Sigmoid colon (tissue), 7 donors: ENCODE measurements at places on chromosomes 6 and 20. TPM values are rescaled to one million over a fixed set of nuclear protein-coding genes. Genes with fewer than 3 reads are reported as not detected.
A peak's percentile ranks its signal among the peaks of the same experiment; 100 is the strongest.

DNA sequence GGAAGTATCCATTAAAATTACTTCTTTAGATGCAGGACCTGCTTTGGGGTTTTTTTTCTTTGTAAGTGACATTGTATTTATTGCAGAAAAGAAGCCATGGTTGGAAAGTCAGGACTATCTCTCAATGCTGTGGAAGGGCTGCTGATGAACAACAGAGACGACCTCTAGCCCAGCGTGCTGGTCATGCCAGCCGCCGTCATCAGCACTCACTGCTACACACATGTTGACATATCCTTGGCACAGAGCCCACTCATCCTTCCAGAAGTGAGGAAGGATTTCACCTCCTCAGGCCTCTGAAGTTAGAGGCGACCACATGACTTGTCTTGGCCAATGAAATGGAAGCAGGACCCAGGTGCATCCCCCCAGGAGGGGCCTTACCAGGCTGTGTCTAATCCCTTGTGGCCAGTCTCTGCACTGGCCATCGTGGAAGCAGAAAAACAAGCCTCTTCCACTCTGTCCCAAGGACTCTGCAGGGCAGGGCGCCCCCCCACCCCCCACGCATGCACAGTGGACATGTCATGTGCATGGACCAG lies 343.5 kb downstream of the TAF4 start:
- no peak overlapping the region for H3K4me3 ChIP-seq
- no peak for DNase-seq
- peaks cover 48% of the 10 kb centered on the region for H3K27me3 ChIP-seq
- no peak overlapping the region for H3K27ac ChIP-seq

The MPC1 gene
- total RNA-seq = 77.5 TPM

- H3K4me3 ChIP-seq = no peak overlapping the region
- H3K4me1 ChIP-seq = peaks cover 5% of the 10 kb centered on the region
- no peaks in the 10 kb centered on the region for H3K36me3 ChIP-seq
Measured at GRCh38 chr20:37500311-37500710, 20.7 kb upstream of the NNAT start.

The EFCAB8 gene
- 0.71 TPM for total RNA-seq

GRCh38 chr6:53659458-53659857 lies 6.1 kb downstream of the KLHL31 start:
- no peak overlapping the region for H3K4me3 ChIP-seq
- no peaks in the 10 kb centered on the region for H3K27me3 ChIP-seq
- no peaks in the 10 kb centered on the region for H3K36me3 ChIP-seq
- no peak overlapping the region for H3K27ac ChIP-seq

The TFAP2B gene
- under 0.01 TPM for total RNA-seq

- no peak overlapping the region for H3K4me3 ChIP-seq
- no peaks in the 10 kb centered on the region for H3K27me3 ChIP-seq
- H3K4me1 ChIP-seq = peaks cover 58% of the 10 kb centered on the region
- H3K36me3 ChIP-seq = no peaks in the 10 kb centered on the region
Measured at GRCh38 chr6:154485815-154486214, 24.7 kb downstream of the CNKSR3 start.

DNA sequence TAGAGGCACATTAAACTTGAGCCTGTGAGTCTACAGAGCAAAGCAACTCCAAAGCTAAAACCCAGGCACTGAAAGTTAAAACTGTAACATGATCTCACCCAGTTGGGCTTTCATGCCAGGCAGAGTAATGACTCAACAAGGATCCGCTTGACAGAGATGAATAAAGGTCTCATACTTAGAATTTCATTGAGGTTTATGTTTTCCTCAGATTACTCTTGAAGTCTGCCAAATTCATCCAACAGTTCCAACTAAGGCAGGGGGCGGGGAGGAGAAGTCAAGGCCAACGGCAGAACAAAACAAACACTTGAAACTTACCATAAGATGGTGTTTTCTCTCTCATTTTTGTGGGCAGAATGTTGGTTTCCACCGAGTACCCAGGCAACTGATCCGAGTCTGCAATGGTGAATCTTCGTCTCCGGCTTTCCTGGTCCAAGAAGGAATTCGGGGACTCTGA lies 54.0 kb upstream of the IPCEF1 start:
- no peaks in the 10 kb centered on the region for H3K27me3 ChIP-seq
- H3K27ac ChIP-seq = peak overlapping the region; percentile 90
- peaks cover 44% of the 10 kb centered on the region for H3K4me1 ChIP-seq
- DNase-seq = peak; percentile 75

DNA sequence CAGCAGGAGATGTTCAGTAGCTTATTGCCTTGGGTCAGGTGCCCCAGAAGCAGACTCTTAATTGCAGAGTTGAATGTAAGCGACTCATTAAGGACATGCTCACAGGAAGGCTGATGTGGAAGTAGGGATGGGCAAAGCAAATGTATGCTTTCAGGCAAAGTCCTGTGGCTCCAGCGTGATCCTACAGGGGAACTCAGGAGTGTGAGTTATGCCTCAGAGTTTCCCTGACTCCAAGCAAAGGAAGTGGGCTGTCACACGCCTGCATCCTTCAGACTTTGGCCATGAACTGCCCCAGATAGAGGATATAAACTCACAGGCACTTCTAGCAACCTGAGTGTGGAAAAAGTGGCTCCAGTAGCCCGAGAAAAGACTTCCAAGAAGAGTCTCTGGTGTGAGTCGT lies 64.9 kb upstream of the ZNF133 start:
- no peak overlapping the region for H3K4me3 ChIP-seq
- H3K27ac ChIP-seq = no peak overlapping the region
- no peaks in the 10 kb centered on the region for H3K36me3 ChIP-seq
- no peaks in the 10 kb centered on the region for H3K4me1 ChIP-seq

GRCh38 chr20:62174021-62174804 lies 8.6 kb upstream of the MTG2 start:
- H3K27ac ChIP-seq = no peak overlapping the region
- no peaks in the 10 kb centered on the region for H3K4me1 ChIP-seq
- H3K4me3 ChIP-seq = no peak overlapping the region
- H3K27me3 ChIP-seq = no peaks in the 10 kb centered on the region
- H3K36me3 ChIP-seq = peaks cover 2% of the 10 kb centered on the region

- no peaks in the 10 kb centered on the region for H3K27me3 ChIP-seq
- H3K4me3 ChIP-seq = no peak overlapping the region
- H3K36me3 ChIP-seq = no peaks in the 10 kb centered on the region
- H3K4me1 ChIP-seq = peaks cover 17% of the 10 kb centered on the region
- peak; percentile 58 for DNase-seq
Measured at GRCh38 chr6:41600499-41601247, 37.6 kb upstream of the MDFI start.
